ENCODE measurements at places on chromosomes 16 and 17.

DNA sequence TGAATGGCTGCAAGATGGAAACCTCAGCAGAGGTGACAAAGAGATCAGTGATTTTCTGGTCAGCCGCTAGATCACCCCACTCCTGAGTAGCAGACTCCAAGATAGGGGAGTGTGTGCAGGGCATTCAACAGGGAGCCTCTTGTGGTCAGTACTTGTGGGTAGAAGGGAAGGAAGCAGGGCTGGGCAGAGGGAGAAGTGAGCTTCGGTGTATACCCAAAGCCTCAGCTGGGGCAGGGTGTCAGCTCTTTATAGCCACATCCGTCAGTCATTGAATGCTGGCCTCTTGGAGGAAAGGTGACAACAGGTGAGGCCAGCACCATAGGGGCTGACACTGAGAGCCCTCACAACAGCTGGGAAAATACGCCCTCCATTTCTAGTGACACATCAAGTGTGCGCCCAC lies 2.2 kb upstream of the SLC12A3 start:
- DNase-seq: no peak

DNA sequence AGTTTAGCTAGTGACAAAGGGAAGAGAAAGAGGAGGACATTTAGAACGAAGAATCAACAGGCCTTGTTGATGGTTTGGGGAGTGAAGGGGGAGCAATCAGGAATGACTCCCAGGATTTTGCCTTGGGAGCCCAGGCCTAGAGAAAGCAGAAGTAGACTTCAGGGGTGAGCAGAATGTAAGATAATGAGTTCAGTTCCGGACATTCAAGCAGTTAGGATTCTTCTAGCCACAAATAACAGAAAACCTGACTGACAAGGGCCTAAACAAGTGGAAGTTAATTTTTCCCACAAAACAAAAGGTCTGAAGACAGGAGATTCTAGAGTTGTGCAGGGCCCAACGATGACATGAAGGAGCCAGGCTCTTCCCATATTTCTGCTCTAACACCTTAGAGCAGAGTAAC lies 45.9 kb downstream of the SKAP1 start:
- DNase-seq: no peak

DNA sequence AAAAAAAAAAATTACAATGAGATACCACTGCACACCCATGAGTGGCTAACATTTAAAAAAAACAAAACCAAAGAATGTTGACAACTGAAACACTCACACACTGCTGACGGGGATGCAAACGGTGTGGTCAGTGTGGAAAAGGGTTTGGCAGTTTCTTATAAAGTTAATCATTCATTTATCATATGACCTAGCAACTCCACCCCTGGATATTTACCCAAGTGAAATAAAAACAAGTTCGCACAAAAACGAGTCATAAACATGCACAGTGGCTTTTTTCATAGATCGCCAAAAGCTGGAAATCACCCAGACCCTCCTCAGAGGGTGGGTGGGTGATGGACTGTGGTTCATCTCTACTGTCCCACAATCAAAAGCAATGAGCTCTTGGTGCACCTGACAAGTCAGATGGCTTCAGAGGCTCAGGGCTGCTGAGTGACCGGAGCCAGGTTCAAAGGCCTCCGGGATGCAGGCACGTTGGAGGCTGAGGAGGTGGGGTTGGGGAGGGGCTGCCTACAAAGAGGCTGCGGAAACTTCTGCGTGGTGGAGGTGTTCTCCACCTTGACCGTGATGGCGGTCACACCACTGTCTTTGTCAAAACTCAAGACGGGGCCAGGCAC lies 14.2 kb downstream of the RAB40B start:
- DNase-seq: no peak

GRCh38 chr17:69358688-69359596 lies 32.0 kb upstream of the ABCA5 start:
- no peak for DNase-seq

Data from AG08396 (cell line).